ENCODE measurements at places on chromosomes 6 and 20.

DNA sequence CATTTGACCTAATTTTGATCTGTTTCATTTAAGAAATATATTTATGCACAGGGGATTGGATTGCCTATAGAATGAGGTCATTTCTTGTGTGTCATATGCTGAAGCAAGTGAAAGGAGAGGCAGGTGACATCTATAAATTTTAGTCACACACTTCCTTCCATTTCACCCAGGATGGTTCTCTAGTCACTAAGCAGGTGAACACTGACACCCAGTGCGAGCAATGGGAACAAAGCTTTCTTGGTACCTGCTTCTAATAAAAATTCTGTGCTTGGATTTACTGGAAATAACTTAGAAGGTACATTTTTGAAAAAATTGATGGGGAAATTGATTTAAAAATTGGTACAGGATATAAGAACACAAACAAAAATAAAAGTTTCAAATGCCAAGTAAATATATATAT, 66.9 kb upstream of the MC3R start:
- DNase-seq, result no peak

DNA sequence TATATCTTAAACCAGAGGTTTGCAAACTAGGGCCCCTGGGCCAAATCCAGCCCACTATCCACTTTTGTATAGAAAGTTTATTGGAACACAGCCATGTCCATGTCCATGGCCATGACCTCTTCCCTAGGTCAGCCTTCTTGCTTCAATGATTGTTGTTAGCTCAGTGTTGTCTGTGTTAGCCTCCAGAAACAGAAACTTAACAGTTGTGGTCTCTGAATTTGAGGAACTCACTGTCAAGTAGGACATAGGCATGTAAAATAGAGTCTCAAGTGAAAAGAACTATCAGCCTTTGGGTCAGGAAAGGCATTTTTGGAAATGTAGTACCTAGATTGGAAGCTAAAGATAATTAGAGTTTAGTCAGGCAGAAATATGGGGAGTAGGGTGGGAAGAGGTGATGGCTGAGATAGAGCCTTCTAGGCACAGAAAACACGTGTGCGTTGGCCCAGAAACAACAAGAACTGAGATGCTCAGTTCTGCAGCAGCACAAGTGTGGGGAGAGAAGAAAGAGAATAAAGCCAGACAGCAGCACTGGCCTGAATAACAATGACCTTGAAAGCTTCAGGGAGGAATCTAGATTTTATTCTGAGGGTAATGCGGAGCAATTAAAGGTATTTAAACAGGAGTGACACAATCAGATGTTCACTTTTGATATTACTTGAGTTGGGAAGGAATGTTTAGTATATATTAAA, 87.0 kb upstream of the OLIG3 start:
- DNase-seq, result no peak

DNA sequence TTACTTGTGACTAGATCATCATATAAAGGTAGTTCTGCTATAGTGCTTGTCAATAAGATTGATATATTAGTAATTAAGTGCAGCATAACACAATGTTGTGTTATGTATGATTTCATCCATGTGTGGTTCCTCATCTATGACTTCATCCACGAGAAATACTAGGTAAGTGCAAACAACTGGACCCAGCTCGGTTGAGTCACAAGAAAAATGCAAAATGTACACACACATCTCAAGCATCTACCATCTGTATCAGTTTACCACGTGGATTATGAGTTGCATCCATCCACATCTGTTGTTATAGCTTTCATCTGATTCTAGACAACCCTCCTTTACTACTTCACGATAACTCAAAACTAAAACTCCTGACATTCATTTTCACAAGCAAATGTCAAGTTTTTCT, 517.0 kb upstream of the CITED2 start:
- DNase-seq, result no peak

DNA sequence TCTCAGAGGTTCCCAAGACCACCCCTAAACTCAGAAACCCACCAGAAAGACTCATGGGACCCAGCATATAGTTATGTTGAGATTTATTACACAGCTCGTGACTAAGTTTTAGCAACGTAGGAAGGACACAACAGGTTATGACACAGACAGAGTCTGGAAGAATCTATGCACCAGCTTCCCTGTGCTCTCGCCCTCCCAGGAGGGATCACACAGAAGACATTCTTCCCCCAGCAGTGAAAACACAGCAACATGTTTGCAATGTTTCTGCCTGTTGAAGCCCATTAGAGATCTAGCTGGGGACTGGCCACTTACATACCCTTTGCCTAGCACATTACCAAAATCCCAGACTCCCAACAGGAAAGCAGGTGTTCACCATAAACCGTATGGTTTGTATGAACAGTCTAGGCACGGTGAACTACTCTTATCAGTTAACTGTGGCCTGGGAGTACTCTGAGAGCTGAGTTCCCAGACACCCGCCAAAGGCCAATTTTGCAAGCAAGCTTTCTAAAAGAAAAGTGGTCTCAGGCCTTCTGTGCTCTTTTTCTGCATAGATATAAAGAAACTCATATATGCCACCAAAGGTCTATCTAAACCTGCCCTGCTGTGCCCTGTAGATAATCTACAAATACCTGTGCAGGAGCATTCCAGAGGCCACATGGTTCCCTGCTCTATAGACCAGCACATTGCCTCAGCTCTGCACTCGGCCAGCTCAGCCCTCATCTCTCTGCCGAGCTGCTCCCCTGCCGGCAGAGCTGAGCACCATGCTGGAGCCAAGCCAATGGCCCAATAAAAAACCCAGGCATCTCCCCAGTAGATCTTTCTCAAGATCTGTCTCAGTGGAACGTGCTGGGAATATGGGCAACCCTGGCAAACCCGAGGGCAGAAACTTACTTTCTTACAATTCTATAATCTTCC, 69.6 kb upstream of the SMIM28 start:
- DNase-seq, result no peak

DNA sequence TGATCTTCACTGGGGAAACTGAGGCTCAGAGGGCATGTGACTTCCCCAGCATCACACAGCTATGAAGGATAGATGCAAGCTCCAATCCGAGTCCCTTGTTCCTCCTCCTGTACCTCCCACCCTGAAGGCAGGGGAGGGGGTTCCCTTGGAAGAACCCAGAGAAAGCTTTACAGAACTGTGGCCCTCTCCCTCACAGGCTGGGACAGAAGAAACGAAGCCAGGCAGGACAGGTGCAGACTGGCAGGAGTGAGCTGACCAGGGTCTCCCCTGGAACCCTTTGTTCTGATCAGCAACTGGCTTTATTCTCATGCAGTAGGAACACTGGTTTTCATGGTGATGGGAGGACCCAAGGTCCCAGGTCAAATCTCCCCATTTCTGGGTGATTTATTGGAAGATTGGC, 90.2 kb downstream of the TMEM242 start:
- no peak for DNase-seq

DNA sequence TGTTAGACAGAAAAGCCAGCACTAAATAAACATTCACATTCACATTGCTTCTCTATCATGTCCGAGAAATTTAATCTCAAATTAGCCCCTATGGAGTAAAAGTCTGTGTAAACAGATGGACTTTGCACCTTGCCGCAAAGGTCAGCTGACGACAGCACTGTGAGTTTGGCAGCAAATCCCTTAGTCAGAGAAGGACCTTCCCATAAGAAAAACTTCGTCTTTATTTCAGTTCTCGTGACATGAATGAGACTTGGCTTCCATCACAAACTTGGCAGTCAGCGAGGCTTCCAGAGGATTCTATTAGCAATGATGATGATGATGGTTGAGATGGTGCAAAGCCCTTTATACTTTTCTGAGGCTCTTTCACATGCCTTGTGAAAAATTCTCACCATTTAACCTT, 133.7 kb upstream of the IFNGR1 start:
- DNase-seq, result no peak

DNA sequence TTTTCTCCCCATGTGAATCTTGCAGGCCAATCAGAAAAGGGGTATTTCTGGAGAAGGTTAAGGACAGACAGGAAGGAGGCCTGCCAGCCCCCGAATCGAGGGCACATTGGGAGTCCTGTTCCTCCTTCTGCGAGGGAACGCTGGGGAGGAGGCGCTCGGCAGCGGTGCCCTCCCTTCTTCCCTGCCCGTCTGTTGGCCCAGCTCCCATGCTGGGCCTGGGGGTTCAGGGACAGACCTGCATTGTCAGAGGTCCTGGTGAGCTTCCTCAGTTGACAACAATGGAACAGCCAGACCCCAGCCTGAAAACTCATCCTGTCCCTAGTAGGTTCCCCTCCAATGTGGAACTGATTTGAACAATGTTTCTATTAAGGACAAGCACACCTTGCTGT, 15.1 kb upstream of the SYNJ2 start:
- DNase-seq, result no peak
